T-helper 1 cell (primary cell): ENCODE measurements at places on chromosomes 16 and 17.
A peak's percentile ranks its signal among the peaks of the same experiment; 100 is the strongest.

GRCh38 chr16:2328428-2328827 lies 12.1 kb downstream of the ABCA3 start:
- no peak for DNase-seq

DNA sequence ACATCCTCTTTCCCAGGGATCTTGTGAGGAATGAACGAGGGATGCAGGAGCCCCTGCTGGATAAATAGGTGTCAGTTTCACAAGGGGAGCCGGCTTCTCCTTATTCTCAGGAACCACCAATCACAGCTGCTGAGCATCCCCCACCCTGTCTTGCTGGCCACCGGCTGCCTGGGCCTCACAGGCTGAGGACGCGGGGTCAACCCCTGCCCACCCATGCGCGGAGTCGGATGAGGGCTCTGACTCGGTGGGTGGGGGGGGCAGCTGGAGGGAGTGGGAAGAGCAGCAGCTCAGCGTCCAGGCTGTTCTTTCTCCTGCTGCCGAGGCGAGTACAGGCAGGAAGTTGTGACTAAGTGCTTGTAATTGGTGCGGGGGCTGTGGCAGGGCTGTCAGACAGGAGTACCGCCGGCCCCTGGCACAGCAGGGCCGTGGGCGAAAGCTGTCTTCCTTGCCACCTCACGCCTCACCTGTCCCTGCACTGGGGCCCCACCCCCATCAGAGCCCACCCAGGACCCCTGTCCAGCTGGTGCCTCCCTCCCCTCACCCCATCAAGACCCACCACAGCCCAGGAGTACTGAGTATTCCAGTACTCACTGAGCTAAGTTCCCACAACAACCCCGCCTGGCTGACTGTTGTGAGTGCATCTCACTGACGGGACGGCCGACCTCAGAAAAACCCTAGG lies 11.0 kb upstream of the DPEP1 start:
- DNase-seq, result peak; percentile 25

GRCh38 chr16:51896013-51896412 lies 650.9 kb downstream of the TOX3 start:
- DNase-seq, result no peak

GRCh38 chr17:69511250-69511649 lies 96.8 kb downstream of the MAP2K6 start:
- DNase-seq, result no peak

- DNase-seq, result no peak
Measured at GRCh38 chr16:51222016-51222415, 70.9 kb upstream of the SALL1 start.

GRCh38 chr17:57868007-57868909 lies 18.4 kb upstream of the MRPS23 start:
- DNase-seq, result no peak
